ENCODE measurements at places on chromosomes 1 and 21.

- no peak for DNase-seq
These were observed 75.8 kb upstream of the MCOLN3 start for GRCh38 chr1:85124091-85124490.

DNA sequence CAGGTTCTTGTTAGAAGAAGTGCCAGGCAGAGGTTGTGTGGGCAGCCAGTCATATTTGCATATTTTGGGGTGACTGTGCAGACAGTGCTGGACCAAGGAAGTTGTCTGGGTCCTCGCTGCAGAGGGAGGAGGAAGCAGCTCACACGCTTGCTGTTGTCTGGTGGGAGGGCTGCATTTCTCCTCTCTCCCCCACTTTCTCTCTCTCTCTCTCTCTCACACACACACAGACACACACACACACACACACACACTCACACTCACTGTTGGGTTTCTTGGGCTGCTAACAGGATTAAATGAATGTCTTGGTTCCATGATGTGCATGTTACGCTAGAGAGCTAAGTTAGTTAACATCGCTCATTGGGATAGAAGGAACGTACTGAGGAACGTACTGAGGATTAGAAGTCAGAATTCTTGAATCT lies 72.9 kb downstream of the AGPAT3 start:
- no peak for DNase-seq

GRCh38 chr1:22387919-22388580 lies 63.6 kb upstream of the ZBTB40 start:
- no peak for DNase-seq

DNA sequence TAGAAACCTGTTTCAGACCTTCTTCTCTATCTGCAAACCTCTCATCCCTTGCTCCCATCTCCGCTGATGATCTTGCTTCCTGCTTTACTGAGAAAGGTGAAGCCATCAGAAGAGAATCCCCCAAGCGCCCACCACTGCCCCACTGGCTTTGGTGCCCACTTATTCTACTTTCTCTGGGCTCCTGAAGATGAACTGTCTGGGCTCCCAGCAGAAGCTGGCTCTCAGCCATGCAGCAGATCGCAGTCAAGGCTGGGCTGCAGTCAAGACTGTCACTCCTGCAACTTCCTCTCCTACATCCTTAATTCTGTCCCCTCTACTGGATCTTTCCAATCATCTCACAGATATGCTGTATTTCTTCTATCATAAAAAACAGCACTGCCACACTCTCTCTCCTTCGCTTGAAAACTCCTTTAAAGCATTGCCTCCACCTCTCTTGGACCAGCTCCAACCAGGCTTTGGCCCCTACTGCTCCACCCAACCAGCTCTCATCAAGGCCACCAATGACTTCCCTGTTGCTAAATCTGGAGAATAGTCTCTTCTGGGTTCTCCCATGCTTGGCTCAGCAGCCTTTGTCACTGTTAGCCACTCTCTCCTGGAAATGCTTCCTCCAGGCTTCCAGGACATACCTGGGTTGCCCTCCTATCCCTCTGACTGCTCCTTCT lies 25.8 kb downstream of the TRIM62 start:
- no peak for DNase-seq

GRCh38 chr1:223246476-223247112 lies 103.5 kb upstream of the TLR5 start:
- DNase-seq = no peak

- DNase-seq = no peak
These were observed 33.2 kb upstream of the FAM163A start for GRCh38 chr1:179709841-179710329.

GRCh38 chr1:175134500-175134899 lies 58.1 kb downstream of the KIAA0040 start:
- DNase-seq = no peak

DNA sequence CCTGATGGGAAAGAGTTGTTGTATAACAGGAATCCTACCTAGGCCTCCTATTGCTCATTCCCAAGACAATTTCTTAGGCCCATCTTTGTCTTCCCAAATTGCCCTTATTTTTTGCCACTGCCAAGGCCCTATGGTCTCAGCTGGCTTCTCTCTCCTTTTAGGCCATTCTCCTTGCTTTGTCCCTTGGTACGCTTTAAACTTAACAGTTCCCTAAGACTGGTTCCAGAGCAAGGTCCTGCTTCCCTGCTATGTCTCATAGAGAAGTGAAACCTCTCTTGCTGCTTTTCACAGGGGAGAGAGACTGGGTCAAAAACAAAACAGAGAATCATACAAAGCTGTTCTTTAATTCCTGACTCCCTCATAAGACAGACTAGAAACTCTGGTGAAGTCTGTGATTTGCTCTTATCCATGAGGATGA lies 77.1 kb downstream of the XCL2 start:
- no peak for DNase-seq

- no peak for DNase-seq
These were observed 125.5 kb downstream of the CLEC20A start for GRCh38 chr1:178371235-178371634.

GRCh38 chr1:231512147-231512698 lies 16.2 kb upstream of the TSNAX start:
- no peak for DNase-seq

DNA sequence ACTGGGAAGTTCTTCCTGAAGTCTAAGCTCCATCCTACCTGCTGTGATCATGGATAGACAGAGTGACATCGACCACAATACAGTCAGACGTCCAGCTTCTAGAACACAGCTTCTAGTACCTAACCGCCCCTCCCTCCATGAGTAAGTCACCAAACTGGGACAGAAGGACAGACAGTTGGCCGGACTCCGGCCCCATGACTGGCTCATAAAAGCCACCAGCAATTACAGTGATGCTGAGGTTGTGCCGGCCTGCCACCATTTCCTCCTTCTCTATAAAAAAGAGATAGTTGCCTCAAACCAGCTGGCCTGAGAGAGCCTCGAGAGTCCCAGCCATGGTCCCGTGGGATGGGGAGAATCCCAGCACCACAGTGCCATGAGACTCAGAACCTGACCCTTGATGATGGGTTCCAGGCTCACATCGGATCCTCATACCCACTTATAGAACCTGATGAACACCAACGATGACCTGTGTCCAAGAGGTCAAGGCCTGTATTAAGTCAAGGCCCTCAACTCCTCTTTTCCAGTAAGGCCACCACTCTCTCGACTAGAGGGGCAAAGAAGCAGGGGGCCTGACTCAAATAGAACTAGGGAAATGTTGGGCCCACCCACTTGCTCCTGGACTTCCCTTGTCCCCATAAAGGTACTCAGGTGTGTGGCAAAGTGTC lies 3.4 kb downstream of the MEF2D start:
- DNase-seq = no peak

DNA sequence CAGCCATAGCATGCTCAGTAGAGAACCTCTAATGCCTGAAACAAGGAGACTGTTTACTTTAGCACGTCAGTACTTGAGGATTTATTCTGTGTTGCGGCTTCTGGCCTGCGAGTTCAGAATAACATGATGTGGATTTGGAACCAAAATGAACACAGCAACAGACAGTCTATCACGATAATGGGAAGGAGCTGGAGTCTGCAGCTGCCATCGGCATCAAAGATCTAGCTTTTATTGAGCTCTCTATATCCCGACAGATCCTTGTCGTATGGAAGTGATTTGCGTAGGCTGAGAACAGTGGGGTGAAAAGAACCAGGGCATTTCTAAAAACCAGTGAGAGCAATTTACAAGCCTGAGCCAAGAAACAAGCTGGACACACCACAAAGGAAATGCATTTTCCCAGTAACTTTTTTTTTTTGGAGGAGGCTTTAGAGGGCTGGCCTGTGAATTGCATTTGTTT lies 294.2 kb downstream of the KIF26B start:
- no peak for DNase-seq

DNA sequence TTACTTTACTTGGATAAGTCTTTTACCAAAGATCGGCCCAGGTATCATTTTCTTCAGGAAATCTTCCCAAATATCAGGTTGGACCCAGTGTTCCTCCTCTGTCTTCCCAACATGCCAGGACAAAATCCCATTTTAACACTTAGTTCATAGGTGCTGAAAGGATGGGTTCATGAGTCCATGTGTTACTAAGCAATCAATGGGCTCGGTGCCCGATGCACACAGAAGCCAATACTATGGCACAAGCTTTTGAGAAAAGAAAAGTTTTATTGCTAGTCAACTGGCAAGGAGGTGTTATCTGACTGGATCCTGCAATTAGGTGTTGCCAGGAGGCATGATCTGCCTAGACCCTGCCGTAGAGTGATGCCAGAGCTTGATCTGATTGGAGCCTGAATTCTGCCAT lies 133.3 kb upstream of the SLC44A3 start:
- no peak for DNase-seq

- DNase-seq = no peak
These were observed 48.6 kb downstream of the CTH start for GRCh38 chr1:70459496-70460225.

DNA sequence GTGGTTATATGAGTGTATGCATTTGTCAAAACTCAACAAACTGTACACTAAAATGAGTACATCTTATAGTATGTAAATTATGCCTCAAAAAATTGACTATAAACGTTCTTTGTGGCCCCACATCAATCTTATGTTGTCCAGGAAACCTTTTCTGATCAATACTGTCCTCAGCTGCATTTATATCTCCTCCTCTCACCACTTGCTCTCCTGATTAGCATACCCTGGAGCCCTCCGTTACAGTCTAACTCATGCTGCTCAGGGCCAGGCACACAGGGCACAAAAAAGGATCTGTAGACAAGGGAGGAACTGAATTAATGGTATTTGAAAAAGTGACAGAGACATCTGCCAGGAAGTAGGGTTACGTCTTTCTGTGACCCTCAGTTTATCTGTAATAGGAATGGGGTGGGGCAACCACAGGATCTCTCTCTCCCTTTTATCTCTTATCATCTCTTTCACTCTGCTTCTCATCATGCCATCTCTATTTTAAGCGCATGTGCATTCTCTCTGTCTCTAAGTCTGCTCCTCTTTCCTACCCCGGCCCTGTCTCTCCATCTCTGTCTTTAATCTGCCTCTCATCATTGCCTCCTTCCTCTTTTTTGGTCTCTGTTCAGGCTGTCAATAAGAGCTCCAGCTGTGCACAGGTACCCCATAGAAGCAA lies 7.0 kb upstream of the TAL1 start:
- DNase-seq = no peak

DNA sequence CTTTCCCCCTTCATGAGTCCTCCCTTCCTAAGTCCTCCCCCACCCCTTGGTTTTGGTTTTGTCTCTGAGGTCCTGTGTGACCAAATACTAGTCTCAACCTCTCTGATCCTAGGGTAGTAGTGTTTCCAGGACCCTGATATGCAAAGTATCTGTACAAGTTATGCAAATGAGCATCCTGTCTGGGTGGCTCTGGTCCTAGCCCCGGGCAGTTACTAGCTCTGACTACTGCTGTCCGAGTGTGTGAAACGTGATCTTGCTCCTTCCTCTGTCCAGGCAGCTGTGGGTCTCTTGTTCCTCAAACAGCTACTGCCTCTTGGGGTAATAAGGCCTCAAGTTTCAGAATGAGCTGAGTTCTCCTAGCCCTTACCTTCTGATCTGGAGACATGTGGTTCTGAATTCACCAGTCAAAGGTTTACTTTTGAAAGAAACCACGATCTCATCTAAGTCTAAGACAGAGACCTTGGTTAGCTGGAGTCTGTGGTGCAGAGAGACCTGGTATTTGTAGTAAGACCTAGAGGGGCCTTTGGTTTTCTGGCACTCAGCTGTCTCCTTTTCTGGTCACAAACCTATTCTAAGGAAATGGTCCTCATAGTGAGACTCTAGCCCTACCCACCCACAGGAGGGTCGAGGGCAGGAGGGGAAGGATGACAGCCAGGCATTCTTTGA lies 31.0 kb upstream of the IL19 start:
- DNase-seq = no peak

- no peak for DNase-seq
These were observed 24.4 kb downstream of the C1orf141 start for GRCh38 chr1:67110352-67110751.

- no peak for DNase-seq
These were observed 6.1 kb upstream of the MTF1 start for GRCh38 chr1:37865348-37866120.

GRCh38 chr1:157193219-157193618 lies 55.0 kb upstream of the ETV3 start:
- no peak for DNase-seq

DNA sequence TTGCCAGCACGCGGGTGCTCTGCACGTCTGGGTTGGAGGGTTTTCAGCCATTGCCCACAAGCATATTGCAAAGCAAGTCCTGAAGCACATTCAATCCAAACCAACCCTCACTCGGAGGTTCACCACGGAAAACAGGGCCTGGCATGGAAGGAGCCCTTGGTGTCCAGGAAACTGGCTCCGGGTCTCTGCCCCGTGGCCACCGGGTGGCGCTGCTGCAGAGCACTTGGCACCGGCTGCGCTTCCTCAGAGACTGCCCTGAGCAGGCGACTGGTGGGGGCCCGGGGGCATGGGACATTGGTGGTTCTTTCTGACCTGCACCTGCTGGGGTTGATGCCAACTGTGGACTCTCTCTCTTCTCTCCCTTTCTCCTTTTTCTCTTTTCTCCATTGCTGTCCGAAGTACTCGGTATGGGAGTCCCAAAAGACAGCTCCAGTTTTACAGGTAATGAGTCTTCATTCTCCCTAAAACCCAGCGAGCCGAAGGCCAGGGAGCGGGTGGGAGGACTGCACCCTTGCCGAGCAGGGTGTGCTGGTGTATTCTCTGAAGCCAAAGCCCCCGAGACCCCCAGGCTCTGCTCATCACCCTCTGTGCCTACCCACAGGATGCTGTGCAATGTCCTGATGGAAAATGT lies 4.1 kb upstream of the KCNAB2 start:
- DNase-seq = no peak

GRCh38 chr1:178020968-178021640 lies 51.2 kb upstream of the SEC16B start:
- DNase-seq = no peak

DNA sequence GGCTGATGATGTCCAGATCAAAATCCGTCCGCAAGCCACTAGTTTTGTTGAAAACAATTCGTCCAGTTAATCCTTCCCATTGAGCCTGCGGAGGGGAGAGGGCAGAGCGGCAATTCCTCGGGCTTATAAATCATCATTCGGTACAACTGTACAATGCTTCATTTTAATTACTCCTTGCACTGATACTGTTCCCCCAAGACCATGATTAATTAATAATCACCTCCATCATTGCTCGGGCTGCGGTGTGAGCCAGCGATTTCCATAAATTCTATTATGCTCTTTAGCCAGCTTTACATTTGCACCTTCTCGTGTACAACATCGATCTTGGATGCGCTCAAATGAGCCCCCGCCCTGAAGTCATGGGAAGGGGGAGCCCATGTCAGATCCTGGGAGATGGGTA lies 180.7 kb downstream of the GRIK3 start:
- no peak for DNase-seq

DNA sequence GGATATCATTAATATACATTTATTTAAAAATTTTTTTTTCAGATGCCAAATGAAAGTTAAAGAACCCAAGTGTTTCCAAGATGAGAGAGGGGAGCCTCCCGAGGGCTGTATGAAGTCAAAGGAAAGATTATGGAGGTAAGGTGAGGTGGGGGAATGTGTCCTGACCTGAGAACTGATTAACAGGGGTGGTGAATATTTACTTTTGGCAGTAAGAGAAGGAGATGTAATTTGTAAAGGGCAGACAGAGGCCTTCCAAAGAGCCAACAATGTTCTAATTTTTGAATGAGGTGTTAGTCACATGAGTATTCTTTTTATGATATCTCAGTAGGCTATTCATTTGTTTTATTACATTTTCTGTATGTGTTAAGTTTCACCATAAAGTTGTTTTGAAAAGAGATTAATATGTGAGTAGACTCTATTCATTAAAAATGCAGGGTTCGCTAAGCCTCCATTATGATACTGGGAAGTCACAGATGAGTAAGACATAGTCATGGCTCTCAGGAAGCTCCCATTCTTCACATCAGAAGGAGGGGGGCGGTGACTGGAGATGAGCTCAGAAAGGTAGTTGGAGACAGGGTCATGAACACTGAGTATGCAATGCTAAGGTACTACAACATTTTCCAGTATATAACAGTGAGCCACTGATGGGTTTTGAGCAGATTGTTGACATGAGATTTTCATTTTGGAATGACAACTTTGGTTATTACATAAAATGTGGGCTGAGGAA lies 62.4 kb upstream of the TNFSF18 start:
- DNase-seq = no peak

Data from stimulated activated CD8-positive, alpha-beta memory T cell treated with anti-CD3 and anti-CD28 coated beads, Interleukin-4, amount 100 ng/mL, for 4 hours (primary cell).